Stimulated activated CD8-positive, alpha-beta memory T cell treated with anti-CD3 and anti-CD28 coated beads, Interleukin-15, amount 100 ng/mL, for 24 hours (primary cell): ENCODE measurements at places on chromosomes 16 and 17.

DNA sequence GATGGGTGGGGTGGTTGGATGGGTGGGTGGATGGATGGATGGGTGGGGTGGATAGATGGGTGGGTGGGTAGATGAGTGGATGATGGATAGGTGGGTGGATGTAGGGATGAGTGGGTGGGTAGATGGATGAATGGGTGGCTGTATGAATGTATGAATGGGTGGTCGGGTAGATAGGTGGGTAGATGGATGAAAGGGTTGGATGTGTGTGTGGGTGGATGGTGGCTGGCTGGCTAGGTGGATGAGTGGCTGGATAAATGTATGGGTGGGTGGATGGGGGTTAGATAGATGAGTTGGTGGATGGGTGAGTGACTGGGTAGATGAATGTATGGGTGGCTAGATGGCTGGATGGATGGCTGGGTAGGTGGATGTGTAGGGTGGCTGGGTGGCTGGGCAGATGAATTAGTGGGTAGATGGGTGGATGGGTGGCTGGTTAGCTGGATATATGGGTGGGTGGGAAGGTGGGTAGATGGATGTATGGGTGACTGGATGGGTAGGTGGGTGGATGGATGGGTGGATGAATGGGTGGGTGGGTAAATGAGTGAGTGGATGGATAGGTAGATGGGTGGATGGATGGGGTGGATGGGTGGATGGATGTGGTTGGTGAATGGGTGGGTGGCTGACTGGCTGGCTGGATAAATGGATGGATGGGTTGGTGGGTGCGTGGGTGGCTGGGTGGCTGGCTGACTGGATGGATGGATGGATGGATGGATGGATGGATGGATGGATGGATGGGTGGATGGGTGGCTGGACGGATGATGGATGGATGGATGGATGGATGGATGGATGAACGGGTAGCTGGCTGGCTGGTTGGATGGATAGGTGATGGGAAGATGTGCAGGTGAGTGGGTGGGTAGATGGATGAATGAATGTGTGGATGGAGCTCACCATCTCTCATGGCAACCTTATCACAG, 18.9 kb upstream of the GOSR2 start:
- DNase-seq = no peak

DNA sequence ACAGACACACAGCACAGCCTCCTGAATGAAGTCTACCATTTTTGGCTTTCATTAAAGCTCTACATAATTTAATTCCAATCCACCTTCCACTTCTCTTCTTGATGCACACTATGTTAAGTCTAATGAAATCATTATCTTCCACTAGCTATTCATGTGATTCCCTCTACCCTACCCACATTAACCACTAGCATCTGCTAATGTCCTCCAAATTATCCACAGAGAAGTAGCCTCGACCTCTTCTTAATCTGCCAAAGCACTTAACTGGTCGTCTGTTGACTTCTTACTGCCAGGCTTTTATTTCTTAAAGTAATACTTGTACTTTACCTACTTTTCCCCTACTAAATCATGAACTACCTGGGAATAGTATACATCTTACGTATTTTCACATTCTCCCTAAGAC, 91.8 kb downstream of the NCOR1 start:
- DNase-seq = no peak

- DNase-seq = no peak
These were observed 2.3 kb upstream of the ANKRD40 start for GRCh38 chr17:50710025-50710424.

GRCh38 chr17:44222112-44222869, 2.8 kb upstream of the UBTF start:
- no peak for DNase-seq

GRCh38 chr17:9002227-9002605, 19.1 kb upstream of the NTN1 start:
- DNase-seq = no peak

GRCh38 chr17:77889866-77890760, 68.4 kb upstream of the TNRC6C start:
- no peak for DNase-seq

DNA sequence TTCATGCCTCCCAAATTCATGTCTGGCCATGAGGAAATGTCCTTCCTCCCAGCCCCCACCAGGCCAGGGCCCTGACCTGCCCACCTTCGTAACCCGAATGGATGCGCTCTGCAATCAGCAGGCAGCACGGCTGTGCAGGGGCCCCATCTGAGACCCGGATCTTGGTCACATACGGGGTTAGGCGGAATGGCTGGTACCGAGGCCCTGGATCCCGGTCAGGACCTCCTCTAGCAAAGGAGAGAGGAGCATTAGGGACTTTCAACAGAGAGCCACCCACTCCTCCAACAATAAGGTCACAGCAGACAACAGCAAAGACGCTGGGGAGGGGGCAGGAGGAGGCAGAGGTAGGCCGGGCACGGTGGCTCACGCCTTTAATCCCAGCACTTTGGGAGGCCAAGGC, 3.6 kb downstream of the PER1 start:
- no peak for DNase-seq

- no peak for DNase-seq
These were observed at the start of gene ADAD2 for GRCh38 chr16:84190731-84191388. ADAD2 (plus strand) TSS chr16:84191157; CDS start chr16:84191231, 74 bp downstream.

- no peak for DNase-seq
These were observed 2.3 kb upstream of the PRSS21 start for GRCh38 chr16:2814551-2815298.

- peak; percentile 69 for DNase-seq
These were observed at the start of gene NLRC5 for GRCh38 chr16:56988948-56989945. NLRC5 (plus strand) TSS chr16:56989557; CDS start chr16:57020713, 31,156 bp downstream.

GRCh38 chr17:2266865-2267228, 36.7 kb downstream of the SMG6 start:
- no peak for DNase-seq

GRCh38 chr17:38703742-38704605, 1.1 kb upstream of the MLLT6 start:
- DNase-seq = peak; percentile 66

GRCh38 chr17:79645022-79645776, 34.3 kb upstream of the RBFOX3 start:
- DNase-seq = no peak

DNA sequence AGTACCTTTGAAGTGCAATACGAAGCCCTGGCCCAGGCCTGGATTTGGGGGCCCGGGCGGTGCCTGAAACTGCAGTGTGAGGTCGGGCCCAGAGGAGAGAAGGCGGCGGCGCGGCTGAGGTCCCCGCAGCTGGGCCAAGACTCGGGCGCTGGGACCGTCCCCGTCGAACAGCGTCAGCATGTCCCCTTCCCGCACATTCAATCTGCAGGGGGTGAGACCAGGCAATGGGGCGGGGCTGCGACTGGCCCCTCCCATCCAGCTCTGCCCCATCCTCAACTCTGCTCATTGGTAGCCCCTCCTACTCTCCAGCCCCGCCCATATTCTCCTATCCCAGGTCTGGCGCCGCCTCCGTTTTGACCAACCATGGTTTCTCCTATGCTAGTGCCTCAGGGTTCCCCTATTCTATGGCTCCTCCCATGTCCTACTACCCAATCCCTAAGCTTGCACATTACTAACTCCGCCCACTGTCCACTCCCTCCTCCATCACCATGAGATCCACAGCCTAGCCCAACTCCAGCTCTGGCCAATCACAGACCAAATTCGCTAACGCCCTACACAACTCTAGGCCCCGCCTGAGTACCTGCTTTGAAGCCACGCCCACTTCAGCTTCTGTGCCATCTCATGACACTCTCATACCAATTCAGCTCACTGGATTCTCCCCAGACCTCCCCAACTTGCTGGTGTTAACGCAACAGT, 14.4 kb upstream of the CDIPT start:
- no peak for DNase-seq

GRCh38 chr16:69166946-69167930, 19.7 kb upstream of the SNTB2 start:
- no peak for DNase-seq

- DNase-seq = no peak
These were observed 284.9 kb downstream of the SOX9 start for GRCh38 chr17:72405662-72406230.

DNA sequence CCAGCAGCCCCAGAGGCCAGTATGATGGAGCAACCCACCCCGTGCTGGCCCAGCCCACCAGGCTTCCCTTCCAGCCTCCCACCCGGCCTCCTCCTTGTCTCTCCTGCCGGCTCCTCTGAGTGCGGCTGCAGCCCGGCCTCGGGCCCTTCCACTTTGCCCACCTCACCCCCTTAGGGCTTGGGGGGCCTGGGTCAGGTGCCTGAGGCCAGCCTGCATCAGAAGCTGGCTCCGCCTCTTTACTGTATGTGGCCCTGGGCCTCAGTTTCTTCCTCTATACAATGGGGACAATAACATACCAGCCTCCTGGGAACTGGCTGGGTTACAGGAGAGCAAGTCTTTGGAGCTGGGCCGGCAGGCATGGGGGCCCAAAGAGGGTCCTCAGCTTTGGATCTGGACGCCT, 221.1 kb upstream of the CIBAR2 start:
- DNase-seq = no peak

DNA sequence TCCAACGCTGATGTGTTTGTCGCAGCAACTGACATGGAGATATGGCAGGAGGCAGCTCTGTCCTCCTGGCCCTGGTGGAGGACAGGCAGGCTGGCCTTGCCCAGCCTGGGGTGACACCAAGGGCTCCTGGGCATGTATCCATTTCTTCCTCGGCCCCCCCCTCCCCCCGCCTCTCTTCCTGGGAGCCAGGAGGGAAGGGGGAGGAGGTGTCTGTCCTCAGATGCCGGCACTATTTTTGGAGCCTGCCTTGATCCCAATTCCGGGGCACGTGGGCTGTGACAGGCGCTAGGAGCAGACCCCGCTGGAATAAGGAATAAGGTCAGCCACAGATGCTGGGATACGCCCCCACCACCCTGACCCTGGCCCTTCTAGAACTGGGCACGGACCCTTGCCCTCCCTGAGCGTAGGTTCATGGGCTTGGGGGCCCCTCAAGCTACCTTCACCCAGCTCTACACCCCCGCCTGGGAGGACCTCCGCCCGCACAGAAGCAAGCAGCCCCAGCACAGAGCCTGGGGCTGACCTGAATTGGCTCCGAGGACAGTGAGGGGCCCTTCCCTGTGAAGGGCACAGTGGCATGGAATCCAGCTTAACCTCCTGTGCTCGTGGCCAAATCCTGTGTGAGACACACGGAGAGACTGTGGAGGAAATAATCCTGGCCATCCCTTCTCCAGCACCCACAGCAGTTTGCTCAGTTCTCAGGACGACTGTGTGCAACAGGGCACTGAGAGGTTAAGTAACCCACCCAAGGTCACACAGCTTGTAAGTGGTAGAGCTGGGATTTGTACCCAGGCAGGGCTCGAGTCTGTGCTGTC, 24.1 kb downstream of the SEC14L5 start:
- no peak for DNase-seq

GRCh38 chr16:81694494-81695280, 84.4 kb upstream of the PLCG2 start:
- no peak for DNase-seq

DNA sequence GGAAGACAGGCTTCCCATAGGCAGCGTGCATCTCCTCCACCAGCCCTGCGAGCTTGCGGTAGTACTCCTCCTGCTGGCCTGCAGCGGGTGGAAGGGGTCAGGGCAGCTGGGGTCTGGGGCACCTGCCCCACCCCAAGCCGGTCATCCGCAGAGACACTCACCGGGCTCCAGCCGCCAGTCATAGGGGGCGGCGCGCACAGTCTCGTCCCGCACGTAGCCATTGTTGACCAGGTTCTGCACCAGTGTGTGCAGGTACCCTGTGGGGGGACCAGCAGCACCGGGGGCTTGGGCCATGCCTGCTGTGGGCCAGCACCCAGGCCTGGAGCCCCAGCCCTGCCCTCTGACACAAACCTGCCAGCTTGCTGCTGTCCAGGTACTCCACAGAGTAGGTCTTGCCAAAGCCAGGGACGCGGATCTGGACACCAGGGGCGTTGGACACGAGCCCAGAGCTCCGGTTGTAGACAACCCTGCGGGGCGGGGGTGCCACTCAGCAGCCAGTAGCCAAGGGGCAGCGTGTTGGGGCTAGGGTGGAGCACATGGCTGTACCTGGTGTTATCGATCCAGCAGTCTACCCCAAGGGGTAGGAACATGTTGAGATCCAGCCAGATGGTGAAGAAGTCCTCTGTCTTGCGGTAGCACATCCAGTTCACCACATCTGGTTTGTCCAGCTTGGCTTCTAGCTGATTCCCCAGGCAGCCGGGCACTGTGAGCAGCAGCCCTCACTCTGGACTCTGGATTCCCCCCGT, 1.2 kb downstream of the LCAT start:
- DNase-seq = no peak

- DNase-seq = no peak
These were observed 17.0 kb downstream of the DCAF7 start for GRCh38 chr17:63567229-63567628.

DNA sequence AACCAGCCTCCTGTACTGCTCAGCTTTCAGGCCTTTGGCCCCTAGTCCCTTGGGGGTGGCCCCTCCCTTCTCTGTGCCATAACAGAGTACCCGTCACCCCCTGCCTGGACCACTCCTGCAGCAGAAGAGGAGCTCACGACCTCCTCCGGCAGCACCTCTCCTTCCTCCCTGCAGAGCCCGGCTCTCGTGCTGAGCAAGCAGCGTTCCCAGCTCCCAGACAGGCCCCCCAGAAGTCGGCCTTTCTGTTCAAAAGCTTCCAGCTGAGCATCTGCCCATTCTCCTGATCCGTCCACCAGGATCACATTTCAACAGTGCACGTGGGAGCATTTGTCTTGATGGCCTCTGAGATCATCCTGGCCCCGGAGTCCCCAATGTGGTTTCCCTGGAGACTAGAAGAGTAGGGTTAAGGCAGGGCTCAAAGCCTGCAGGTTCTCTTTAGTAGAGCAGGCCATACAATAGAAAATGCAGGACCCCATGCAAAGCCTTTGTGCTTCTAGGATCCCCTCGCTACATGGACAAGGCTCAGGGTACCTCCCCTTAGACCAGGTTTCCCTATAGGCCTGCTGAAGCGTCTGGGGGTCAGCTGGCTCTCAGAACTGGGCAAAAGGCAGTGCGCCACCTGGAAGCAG, 35.6 kb downstream of the NLRC3 start:
- no peak for DNase-seq

DNA sequence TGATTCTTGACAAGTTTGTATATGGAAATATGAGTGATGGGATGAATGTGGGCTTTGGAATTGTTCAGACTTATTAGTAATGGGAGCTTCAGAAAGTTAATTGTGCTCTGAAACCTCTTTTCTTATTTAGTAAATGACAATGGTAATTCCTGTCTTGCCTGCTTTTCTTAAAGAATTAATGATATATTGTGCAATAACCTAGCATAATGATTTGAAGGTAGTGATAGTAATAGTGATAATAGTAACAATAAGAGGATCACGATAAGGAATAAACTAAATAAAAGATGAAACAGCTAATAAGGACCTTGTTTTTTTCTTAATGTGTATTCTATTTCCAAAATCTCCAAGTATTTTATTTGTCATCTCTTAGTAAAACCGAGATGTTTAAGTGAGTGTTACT, 245.0 kb upstream of the CPHXL start:
- no peak for DNase-seq

DNA sequence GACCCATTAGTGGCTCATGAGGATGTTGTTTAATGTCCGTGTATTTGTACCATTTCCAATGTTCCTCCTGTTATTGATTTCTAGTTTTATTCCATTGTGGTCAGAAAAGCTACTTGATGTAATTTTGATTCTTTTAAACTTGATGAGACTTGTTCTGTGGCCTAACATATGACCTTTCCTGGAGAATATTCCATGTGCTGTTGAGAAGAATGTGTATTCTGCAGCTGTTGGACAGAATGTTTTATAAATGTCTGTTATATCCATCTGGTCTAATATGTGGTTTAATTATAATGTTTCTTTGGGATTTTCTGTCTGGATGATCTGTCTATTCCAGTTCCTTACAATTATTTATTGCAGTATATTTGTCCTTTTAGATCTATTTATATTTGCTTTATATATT, 2.9 kb upstream of the ABCA10 start:
- no peak for DNase-seq

- DNase-seq = peak; percentile 47
These were observed 354.1 kb downstream of the SEC14L1 start for GRCh38 chr17:77494664-77495435.
